ENCODE measurements at places on chromosomes 1 and 21.

DNA sequence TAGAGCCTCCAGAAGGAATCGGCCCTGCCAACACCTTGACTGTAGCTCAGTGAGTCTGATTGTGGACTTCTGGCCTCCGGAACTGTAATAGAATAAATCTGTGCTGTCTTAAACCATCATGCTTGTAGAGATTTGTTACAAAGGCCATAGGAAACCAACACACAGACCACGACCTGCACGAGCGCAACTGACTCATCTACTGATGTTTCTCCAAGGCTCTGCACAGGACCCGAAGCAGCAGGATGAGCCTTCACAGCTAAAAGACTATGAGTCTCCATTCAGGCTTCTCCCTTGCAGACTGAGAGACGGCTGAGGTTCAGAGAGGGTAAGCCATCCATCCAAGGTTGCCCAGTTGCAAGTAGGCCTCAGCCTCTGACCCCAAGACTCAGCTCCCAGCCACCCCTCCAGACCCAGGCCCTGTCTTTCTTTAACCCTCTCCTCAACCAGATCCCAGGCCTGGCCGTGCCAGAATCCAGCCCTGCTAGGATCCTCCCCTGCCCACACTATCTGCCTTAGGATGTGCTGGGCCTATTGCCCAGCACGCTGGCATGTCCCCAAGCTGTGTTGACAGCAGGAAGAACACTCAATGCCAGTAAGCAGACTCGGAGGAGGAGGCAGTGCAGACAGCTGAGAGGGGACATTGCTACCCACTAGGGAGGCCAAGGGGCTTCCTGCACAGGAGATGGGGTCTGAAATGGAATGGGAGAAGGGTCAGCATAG lies 109.0 kb downstream of the HMGB4 start:
- no peak for DNase-seq

DNA sequence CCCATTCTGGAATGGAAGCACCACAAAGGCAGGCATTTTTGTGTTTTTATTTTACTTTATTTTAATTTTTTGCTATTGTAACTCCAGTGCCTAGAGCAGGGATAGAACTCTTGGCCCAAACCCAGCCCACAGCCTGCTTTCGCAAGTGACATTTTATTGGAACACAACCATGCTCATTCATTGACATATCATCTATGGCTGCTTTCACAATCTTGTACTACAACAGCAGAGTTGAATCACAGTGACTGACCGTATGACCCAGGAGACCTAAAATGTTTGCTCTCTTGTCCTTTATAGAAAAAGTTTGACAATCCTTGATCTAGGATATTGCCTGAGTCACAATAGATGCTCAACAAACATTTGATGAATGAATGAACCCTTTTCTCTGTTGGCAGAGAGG lies 83.9 kb upstream of the ATP1A1 start:
- DNase-seq, result no peak

DNA sequence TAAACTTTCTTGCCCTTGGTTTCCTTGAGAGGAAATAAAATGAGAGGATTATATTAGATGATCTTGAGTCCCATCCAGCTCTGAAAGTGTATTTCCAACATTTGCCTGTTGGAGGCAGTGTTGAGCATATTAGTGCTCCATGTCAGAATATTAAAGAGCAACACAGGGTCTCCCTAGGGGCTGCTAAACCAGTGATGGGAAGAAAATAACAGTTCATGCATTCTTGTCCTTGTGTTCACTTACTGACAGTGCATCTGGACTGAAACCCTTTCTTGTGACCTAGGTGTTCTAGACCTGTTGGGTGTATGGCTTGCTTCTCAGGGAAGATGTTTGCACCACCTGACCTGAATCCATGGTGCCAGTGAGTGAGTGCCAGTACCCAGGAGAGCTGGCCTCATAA lies 124.7 kb upstream of the KIAA0040 start:
- peak; percentile 37 for DNase-seq

DNA sequence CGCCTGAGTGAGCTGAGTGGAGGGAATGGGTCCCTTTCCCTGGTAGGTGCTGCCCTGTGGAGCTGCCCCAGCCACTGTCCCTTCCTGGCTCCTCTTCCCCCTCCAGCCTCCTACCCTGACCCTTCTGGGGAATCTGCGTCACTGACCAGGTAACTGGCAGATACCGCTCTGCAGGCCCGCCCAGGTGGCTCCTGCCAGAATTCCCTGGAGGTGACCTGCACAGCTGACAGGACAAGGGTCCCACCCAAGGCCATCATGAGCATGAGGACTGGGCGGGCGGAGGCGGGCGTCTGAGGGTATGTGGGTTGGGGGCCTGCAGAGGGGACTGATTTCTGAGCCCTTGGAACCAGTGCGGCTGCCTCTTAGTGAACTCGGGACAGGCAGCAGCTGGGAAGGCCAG lies 32.5 kb downstream of the DHRS3 start:
- DNase-seq, result no peak

GRCh38 chr1:79688932-79689331 lies 682.4 kb upstream of the ADGRL4 start:
- no peak for DNase-seq

DNA sequence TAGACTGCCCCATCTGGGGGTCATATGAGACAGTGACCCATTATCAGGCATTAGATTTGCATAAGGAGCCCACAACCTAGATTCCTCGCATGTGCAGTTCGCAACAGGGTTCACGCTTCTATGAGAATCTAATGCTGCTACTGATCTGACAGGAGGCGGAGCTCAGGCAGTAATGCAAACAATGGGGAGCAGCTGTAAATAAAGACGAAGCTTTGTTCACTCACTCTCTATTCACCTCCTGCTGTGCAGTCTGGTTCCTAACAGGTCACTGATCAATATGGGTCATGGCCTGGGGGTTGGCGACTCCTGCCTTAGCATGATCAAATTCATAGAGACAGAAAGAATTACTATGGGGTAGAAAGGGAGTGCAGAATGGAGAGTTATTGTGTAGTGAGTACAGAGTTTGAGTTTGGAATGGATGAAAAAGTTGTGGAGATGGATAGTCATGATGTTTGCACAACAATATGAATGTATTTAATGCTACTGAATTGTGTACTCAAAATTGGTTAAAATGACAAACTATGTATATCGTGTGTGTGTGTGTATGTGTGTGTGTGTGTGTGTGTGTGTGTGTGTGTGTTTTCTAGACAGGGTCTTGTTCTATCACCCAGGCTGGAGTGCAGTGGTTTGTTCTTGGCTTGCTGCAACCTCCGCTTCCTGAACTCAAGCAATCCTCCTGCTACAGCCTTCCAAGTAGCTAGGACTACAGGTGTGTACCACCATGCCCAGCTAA lies 42.2 kb downstream of the BTF3L4 start:
- no peak for DNase-seq

GRCh38 chr1:56409112-56409691 lies 170.2 kb downstream of the PLPP3 start:
- no peak for DNase-seq

GRCh38 chr1:19009126-19009881 lies 52.8 kb upstream of the IFFO2 start:
- no peak for DNase-seq

GRCh38 chr1:35506960-35507912 lies 50.0 kb downstream of the KIAA0319L start:
- DNase-seq, result no peak

DNA sequence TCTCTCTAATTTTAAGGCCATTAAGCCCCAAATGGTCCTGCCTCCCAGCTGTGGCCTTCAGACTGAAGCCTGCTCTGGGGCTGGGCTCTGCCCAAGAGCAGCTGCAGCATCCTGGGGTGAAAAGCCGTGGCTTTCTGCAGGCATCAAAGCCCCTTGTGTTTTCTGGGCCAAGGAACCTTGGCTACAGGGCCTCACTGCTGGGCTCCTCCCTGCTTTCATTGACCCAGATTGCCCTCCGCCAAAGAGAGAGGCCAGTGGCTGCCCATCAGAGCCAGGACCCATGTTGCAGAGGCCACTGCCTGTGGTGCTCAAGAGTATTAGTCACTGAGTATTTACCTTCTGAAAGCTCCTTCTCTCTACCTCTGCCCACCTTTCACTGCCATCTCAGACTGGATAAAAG lies 1.6 kb downstream of the ZNF648 start:
- no peak for DNase-seq

DNA sequence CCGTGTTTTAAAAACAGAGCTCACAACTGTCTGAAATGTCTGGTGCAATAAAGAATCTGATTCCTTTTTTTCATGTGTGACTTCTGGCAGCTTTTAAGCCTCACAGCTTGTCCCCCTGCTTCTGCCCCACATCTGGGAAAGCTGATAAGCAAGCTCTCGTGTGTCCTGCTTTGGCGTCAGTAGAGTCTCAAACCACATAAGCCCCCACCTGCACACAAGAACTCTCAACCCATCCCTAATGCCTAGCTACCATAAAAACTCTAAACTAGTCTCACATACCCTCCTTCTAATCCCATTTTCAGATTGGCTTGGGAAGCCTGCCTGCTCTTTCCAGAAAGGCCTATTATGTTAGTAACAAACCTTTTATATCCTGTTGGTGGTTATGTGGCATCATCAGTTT lies 94.6 kb upstream of the DAB1 start:
- DNase-seq, result no peak

- no peak for DNase-seq
Observed at GRCh38 chr21:14321042-14321441, 61.9 kb downstream of the HSPA13 start.

DNA sequence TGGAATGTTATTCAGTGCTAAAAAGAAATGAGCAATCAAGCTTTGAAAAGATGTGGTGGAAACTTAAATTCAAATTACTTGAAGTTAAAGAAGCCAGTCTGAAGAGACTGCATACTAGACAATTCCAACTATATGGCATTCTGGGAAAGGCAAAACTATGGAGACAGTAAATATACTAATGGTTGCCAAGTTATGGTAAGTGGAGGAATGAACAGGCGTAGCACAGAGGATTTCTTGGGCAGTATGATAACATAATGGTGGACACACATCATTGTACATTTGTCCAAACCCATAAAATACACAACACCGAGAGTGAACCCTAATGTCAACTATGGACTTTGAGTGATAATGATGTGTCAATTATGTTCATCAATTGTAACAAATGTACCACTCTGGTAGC lies 21.1 kb upstream of the SELP start:
- no peak for DNase-seq

DNA sequence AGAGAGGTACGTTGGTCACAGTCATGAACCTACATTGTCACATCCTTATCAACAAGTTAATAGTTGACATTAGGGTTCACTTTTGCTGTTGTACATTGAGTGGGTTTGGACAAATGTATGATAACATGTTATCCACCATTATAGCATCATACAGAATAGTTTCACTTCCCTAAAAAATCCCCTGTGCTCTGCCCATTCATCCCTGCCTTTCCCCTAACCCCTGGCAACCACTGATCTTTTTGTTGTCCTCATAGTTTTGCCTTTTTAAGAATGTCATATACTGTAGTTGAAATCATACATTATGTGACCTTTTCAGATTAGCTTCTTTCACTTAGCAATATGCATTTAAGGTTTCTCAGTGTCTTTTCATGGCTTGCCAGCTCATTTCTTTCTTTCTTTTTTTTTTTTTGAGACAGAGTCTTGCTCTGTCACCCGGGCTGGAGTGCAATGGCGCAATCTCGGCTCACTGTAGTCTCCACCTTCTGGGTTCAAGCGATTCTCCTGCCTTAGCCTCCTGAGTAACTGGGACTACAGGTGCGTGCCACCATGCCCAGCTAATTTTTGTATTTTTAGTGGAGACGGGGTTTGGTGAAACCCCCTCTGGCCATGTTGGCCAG lies 50.6 kb downstream of the UCK2 start:
- no peak for DNase-seq

Data from activated naive CD4-positive, alpha-beta T cell treated with anti-CD3 and anti-CD28 coated beads, Interleukin-2, amount 50 U/mL, for 72 hours (primary cell).